ENCODE measurements at places on chromosomes 6 and 20.

- no peak for DNase-seq
These were observed 18.9 kb downstream of the VPS52 start for GRCh38 chr6:33252759-33253158.

DNA sequence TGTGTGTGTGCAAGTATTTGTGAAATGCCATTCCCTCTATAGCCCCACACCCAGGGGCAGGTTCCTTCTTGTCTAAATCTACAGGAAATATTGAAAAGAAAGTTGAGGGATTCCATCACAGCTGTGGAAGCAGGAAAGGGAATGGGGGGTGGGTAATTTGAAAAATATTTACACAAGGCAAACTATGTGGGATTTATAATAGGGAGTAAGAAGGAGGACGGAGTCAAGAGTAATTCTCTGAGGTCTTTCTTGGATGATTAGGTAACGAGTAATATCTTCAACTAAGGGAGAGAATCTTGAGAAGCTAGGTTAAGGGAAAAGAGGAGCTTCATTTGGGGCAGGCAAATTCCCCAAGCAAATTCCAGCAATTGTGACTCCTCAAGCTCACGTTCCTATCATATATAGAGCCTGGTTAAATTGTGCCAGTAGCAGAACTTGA lies 113.5 kb upstream of the SGK1 start:
- no peak for DNase-seq

- no peak for DNase-seq
These were observed 20.2 kb downstream of the NTSR1 start for GRCh38 chr20:62728781-62729300.

- no peak for DNase-seq
These were observed 55.8 kb upstream of the SMOC2 start for GRCh38 chr6:168385037-168385759.

DNA sequence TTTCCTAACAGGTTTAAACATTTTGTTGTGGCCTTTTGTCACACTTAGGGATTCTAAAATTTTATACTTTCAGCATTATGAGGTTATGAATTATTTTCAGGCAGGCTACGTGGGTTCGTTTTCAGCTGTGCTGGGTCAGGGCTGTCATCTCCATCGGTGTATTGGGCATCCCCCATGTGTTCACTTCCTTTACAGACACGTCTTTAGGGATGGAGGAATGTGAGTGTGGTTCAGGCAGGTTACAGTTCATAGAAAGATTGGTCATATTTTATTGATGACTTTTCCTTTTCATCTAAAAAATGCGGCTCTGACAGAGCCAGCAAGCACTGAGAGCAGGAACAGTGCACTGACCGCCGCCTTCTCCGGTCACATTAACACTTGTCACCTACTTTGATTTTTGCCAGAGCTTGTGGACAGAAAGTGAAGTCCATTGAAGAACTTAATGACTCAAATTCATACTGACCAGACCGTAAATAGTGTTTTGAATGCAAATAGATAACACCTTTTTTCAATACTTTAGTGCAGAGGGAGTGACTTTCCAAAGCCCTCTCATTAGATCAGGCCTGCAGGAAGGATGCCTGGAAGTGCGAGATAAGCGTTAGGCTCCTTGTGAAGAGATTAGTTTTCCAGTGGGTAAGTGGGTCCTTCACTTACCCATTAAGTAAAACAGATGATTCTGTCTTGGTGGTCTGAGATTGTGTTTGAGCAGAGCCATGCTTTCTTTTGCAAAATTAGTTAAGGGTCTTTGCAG lies 113.1 kb downstream of the TIAM2 start:
- DNase-seq = no peak

DNA sequence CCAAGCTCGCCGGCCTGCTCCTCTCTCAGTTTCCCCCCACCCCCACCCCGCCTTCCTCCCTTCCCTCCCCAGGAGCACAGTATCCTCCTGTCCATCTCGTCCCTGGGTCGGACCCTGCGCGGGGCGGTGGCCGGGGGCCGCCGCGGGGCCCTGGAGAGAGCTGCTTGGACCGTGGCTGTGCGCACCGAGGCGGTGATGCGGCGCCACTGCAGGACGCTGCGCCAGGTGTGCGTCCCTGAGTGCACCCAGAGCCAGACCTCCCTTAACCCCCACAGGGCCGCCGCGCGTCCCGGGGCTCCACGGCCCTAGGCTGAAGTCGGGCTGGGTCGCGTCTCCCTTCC lies 2.2 kb downstream of the C20orf204 start:
- no peak for DNase-seq

DNA sequence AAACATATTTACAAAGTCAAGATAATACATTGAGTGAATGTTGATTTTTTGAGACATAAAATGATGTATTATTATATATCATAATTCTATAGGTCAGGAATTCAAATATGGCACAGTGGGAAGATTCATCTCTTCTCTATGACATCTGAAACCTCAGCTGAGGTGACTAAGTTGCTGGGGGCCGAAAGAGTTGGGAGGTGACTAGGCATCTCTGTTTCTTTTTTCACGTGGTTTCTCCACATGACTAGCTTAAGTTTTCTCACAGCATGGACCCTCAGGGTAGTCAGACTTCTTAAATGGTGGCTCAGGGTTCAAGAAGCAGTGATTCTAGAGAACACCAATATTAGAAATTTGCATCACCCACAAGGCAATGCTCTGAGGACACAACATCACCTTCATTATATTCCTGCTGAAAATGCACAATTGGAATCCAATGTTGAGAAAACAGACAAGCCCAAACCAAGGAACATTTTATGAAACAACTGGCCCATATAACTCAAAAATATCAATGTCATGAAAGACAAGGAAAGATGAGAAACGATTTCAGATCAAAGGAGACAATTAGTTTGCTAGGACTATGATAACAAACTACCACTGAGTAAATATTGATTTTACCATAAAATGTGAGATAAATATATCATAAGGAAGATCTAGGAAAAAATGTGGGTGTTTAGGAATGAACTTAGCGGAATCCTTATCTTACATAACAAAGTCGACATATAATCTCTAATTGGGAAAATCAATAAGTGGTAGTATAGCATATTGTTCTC lies 273.3 kb upstream of the IRAK1BP1 start:
- DNase-seq = no peak
